ENCODE measurements at places on chromosomes 13 and 19. TPM values are rescaled to one million over a fixed set of nuclear protein-coding genes. Genes with fewer than 3 reads are reported as not detected.

Gene CEACAM3
- total RNA-seq: not detected

DNA sequence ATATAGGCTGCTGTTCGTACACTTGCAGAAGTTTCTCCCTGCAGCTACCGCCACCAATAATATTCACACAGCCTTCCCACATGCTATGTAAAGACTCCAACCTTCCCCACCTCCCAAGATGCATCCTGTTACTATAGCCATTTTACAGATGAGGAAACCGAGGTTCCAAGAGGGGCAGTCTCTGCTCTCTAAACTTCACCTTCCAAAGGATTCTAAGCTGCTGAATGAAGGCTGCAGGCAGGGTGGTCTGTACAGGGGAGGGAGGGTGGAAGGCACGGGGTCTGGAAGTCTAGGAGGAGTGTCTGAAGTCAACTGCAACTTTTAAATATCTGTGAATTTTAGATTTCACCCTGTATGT is 1.9 kb upstream of the NFIC start:
- DNase-seq: no peak

DNA sequence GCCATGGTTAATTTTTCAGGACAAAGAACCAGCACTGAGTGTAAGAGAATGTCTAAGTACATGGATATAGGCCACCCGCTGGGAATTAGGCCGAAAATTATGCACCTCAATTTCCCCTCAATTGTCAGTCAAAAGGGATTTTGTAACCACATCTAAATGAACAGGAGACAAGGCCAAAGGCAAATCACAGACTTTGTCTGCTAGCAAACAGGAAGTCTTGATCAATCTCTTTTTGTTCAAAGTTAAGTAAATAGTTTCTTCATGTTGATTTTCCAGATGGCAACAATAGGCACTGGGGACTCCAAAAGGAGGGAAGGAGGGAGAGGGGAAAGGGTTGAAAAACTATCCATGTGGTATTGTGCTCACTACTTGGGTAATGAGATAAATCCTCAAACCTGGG is 276.0 kb downstream of the COG6 start:
- DNase-seq: no peak

DNA sequence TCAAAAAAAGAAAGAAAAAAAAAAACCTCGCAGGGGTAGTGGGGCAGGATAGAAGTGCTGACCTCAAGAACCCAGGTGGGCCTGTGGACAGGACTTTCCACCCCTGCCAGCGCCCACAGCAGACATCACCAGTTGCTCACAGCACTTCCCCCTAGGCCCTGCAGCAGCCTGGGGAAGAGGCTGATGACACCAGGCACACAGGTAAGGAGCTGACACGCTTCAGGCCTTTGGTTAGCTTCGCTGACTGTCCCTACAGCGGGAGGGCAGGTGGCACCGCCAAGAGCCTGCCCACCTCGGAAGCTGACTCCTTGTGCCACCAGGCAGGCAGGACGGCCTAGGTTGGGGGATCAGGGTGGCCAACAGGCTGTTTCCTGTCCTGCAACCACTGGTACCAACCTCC is 8.9 kb downstream of the LONP1 start:
- DNase-seq: no peak

- DNase-seq: no peak
These were observed 80.5 kb upstream of the VSTM2B start for GRCh38 chr19:29445246-29445645.

DNA sequence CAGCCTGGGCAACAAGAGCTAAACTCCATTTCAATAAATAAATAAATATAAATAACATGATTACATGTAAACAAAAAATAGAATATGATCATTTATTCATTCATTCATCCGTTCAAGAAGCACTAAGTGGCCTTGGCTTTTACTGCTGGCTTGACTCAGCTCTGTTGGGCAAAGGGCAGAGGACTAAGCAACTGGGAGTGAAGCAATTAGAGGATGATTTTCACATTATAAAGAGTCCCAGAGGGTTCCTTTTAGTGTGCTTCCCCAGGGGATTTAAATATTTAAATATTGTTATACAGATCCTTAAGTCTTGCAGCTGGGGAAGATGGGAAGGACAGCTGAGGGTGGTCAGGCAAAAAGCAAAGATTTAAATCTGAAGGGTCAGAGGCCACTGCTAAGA is 34.9 kb upstream of the FLT1 start:
- no peak for DNase-seq

GRCh38 chr13:43587376-43587775 is 199.4 kb downstream of the ENOX1 start:
- no peak for DNase-seq

- DNase-seq: no peak
These were observed 34.6 kb upstream of the FARP1 start for GRCh38 chr13:98108341-98108740.

Gene CGB8
- total RNA-seq: not detected

DNA sequence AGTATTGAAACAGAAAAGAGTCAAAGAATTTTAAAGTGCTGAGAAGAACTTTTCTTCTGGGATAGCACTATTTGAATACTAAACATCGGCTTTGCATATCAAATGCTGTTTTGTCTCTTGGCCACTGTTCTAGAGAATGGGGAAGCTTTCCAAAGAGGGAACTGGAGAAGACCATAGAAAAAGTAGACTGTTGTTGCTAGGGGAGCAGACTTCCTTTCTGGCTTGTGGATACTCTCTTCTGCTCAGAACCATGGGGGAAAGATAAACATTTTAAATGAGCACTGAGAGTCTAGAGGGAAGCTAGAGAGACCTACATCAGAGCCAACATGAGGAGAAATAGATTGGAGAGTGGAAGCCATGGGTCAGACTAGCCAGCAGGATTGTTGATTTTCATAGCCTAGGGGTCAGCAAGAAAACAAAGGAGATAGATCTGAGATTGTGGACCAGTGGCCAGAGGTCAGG is 315.7 kb downstream of the KCTD12 start:
- DNase-seq: no peak

Gene KLF2
- total RNA-seq: 5.9 TPM

- DNase-seq: no peak
These were observed 23.5 kb downstream of the LGALS16 start for GRCh38 chr19:39679056-39679790.

DNA sequence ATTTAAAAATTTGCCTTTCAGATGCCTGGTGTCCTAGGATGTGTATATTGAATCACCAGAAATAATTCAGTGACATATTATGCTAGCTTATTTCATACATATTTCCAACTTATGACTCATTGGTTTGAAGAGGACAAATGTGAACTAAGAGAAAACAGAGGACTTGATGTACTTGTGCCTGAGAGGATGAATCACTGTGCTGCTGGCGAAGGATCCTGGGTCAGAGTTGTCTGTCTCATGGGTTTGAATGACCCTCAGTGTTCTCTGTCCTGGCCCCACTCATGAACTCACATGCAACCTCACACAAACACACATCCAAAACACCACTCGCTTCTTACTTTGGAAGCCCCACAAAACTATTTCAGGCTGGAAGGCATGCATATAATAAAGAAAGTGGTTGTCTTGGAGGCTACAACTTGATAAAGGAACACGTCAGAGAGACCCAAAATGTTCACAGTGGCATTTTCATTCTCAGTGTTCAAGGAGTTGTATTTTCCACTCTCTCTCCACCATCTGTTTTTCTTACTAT is 129.0 kb upstream of the SPRY2 start:
- no peak for DNase-seq

GRCh38 chr13:50386541-50387050 is 371.4 kb downstream of the KCNRG start:
- no peak for DNase-seq

GRCh38 chr19:9078651-9079050 is 8.2 kb upstream of the OR1M1 start:
- DNase-seq: no peak

Gene TMEM255B
- 1.6 TPM for total RNA-seq

- DNase-seq: no peak
These were observed 137.2 kb upstream of the DACH1 start for GRCh38 chr13:72004246-72004645.

Gene EPSTI1
- 3.5 TPM for total RNA-seq

DNA sequence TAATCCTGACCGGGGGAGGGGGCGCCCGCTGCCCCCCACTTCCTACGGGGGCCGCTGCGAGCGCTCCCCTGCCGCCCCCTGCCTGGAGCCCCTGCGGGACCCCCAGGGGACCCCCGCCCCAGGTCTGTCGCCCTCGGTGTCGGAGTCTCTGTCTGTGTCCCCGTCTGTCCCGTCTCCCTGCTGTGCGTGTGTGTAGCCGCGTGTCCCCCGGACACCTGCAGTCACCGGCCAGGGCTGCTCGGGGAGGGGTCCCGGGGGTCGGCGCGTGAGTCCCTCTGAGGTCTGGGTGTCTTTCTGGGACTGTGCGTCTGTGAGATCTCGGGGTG is 7.7 kb upstream of the NFIC start:
- DNase-seq: no peak

Gene NMRK2
- total RNA-seq: not detected

- no peak for DNase-seq
These were observed 14.2 kb downstream of the ZIC2 start for GRCh38 chr13:99995589-99996380.

GRCh38 chr13:29771247-29771646 is 79.2 kb downstream of the UBL3 start:
- DNase-seq: peak; percentile 91

Gene SYT5
- 1.5 TPM for total RNA-seq

DNA sequence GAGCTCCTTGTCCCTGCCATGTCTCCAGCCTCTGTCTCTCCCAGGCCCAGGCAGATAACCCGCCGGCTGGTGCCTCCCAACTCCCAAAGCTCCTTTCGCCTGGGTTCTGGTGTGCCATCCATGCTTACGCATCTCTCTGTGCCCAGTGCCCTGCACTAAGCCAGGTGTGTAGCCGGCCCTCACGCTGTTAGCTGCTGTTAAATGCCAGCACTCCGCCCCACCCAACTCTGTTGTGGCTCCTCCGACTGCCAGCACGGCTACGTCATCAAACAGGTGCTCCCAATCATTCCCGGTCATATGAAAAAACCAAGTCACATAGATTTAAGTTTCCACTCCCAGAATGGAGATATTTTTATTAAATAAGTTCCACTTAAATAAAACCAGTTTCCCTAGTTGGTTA is 7.0 kb upstream of the HSPH1 start:
- DNase-seq: peak; percentile 97

Gene LRRC63
- total RNA-seq: not detected

DNA sequence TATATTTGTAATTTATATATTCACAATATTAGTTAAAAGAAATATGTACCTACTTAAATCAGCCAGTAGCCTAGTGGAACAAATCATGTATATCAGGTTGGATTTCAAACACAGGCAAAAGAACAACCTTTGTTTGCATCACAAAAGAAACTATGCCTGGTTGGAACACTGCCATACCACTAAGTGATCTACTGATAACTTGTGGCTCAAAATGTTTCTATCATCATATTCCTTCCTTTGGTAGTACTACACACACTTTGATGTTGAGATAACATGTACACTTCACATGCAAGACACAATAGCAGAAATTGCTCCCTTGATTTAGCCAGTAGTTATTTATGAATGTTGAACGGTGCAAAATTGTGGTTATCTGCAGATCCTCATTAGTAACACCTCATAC is 146.0 kb upstream of the GPC6 start:
- peak; percentile 32 for DNase-seq

DNA sequence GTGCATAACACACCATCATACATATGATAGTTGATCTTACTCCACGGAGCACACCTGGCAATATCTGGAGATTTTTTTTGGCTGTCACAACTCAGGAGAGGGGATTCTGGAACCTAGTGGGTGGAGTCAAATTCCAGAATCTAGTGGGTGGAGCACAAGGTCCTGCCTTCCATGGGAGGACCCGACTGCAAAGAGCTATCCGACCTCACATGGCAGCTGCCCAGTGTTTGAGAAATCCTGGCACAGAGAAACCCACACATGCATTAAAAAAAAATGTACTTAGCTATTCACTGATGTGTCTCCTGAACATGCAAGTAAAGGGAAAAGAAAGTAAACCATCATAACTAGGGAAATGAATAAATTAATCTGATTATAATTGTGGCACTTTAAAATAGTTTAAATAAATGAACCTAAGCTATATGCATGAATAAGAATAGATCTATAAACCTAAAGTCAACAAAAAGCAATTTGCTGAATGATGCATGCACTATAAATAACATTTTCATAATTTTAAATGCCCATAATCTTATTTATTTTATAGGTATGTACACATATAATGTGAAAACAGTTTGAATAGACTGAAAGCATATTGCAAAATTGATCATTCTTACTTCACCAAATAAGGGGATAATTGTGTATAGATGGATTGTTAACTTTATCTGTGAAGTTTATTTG is 300.3 kb downstream of the MYO16 start:
- peak; percentile 38 for DNase-seq

GRCh38 chr13:95137096-95137495 is 164.2 kb downstream of the ABCC4 start:
- peak; percentile 32 for DNase-seq

GRCh38 chr13:59538512-59538911 is 625.2 kb downstream of the DIAPH3 start:
- DNase-seq: no peak

DNA sequence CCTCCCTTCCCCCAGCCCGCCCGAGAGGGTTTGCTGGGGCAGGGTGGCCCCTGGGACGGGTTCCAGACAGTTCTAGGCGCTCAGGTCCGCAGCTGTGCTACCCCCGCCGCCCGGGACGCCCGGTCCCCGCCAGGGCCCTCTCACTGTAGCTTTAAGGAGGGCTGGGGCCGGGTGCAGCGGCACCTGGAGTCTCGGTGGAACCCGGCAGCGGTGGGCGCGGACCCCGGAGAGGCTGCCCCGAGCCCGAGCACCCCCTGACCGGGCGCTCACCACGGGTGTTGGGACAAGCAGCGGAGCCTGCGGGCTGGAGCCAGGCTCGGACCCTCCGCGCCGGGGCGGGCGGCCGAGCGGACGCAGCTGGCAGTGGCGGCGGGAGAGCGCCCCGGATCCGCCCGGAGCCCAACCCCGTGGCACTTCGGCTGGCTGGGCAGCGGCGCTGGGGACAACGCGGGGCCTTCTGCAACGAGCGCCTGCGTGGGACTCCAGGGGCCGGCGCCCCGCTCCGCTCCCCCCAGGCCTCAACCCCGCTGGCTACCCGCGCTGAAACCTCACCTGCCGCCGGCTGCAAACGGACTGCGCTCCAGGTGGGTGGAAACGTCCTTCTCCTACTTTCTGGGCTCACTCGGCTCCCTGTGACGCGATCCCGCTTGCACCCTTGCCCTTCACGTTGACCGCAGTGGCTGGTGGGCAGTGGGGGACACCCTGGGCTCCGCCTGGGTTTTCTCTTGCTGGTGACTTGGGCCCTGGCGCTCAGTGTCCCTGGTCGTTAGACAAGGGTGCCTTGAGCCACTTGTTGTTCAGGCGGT is 81.1 kb downstream of the ZNF429 start:
- no peak for DNase-seq

DNA sequence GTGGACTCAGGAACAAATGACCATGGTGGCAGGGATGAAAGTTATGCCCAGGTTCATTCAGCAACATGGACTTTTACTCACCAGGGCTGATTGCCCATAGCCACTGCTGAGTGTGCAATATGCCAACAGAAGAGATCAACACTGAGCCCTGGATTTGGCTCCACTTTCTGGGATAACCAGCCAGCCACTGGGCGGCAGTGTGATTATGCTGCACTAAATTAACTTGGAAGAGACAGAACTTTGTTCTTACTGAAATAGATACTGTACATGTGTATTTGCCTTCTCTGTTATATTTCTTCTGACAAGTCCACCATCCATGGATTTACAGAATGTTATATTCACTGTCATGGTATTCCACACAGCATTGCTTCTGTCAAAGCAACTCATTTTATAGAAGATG is 257.4 kb downstream of the TDRD3 start:
- DNase-seq: peak; percentile 67

GRCh38 chr13:73365681-73366080 is 306.9 kb downstream of the KLF5 start:
- DNase-seq: peak; percentile 97

Gene LACC1
- 5.7 TPM for total RNA-seq

Measured in HT-29 (cell line).